ENCODE measurements at places on chromosomes 3 and 15.

DNA sequence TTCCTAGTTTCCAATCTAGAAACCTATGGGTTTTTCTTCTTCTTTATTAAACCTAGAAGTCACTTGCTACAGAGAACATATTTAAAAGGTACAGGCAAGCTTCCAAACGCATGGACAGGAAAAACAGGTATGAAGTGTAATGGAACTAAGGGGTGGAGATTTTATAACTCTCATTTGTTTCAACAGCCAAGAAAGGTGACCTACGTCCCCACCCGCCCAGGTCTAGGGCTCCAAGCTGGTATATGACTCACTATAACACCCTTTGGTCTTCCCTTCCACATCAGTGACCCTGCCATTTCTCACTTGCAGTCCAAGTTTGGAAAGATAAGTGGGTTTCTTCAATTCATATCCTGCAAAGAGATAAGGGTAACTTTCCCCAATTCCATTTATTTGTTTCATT is 6.0 kb upstream of the LIPH start:
- DNase-seq, result no peak

DNA sequence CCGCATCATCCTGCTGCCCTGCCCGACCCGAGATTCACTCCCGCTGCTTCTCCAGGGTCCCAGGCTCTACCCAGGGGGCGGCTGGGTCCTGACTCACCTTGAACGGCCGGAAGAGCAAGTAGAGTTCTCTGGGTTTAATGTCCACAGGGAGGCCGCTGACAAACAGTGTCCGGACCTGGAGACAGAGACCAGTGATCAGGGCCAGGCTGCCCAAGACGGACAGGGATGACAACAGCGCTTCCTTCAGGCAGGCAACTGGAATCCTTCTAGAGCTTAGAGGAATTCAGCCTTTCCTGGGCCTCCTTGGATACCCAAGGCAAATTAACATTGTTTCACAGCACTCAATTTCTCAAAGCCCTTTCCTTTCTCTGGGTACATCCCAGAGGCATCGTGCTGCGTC is 23.9 kb downstream of the RBPMS2 start:
- no peak for DNase-seq

DNA sequence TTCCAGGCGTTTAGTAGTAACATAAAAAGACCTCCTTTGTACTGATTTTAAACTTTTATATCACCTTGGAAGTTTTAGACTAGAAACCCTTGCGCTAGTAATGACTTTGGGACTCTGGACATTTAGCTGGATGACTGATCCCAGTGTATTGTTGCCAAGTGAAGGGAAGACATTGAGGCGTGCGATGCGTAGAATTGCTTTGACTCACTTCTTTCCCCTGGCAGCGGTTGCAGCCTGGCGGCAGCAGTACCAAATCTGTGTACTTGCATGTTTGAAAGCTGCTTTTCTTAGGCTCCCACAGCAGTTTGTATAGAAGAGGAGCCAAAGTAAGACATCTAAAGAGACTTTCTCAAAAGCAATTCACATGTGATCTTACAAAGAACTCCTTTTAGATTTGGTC is 151.6 kb downstream of the BBX start:
- DNase-seq, result no peak

DNA sequence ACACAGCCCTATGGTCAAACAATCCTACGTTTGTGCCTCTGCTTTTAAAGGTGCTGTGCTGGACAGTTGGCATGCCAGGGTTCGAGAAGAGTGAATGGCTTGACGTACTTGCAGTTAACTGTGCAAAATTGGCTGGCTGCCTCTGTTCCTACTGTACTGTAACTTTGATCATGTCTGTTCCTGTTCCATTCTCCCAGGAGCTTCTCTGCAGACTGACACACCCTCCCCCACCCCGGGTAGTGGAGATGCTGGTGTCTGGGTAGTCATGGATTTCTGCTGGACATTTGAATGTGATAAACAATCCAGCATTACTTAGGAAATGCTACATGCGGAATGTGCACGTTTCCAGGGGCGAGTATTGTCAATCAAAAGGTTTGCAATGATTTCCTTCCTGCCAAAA is 6.5 kb upstream of the VILL start:
- no peak for DNase-seq

GRCh38 chr3:81170298-81170697 is 591.1 kb downstream of the GBE1 start:
- DNase-seq, result no peak

DNA sequence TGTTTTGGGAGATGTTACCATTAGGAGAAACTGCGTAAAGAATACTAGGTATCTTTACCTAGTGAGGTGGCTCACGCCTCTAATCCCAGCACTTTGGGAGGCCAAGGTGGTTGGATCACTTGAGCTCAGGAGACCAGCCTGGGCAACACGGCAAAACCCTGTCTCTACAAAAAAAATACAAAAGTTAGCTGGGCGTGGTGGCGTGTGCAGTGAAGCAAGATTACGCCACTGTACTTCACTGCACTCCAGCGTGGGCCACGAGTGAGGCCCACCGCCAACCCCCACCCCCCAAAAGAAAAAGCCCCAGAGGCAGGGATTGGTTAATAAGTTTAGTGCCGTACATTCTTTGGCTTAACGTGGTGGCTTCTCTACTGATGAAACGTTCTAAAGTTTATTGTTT is 23.5 kb downstream of the TRIM71 start:
- DNase-seq, result no peak
